ENCODE measurements at places on chromosomes 12 and 14.

- DNase-seq: no peak
Observed at GRCh38 chr12:120662879-120663278, 22.5 kb downstream of the CABP1 start.

DNA sequence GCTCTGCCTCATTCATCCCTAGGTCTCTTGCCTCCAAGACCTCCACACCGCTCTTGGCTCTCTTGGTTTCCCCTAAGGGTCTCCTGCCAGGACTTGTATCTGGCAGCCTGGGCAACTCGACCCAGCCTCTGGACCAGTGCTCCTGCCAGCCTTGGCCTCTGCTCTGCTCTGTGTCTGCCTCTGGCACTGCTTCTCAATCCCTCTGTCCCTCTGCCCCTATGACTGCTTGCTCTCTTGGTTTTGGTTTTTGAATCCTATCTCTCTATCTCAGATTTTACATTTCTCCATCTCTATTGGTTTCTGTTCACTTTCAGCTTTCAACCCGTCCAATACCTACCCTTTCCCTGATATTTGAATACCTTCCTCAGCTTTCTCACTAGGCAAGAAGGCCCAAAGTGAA, 6.3 kb downstream of the ITGA5 start:
- no peak for DNase-seq

- DNase-seq: no peak
Observed at GRCh38 chr12:6942331-6942665, 1.3 kb upstream of the RNU7-1 start.

- no peak for DNase-seq
Observed at GRCh38 chr12:8876887-8877286, 37.4 kb upstream of the PHC1 start.

GRCh38 chr12:117622087-117622486, 260.7 kb upstream of the NOS1 start:
- no peak for DNase-seq

GRCh38 chr14:59919570-59920377, at the start of gene LRRC9:
LRRC9 (plus strand) TSS chr14:59920144.
- DNase-seq: no peak

DNA sequence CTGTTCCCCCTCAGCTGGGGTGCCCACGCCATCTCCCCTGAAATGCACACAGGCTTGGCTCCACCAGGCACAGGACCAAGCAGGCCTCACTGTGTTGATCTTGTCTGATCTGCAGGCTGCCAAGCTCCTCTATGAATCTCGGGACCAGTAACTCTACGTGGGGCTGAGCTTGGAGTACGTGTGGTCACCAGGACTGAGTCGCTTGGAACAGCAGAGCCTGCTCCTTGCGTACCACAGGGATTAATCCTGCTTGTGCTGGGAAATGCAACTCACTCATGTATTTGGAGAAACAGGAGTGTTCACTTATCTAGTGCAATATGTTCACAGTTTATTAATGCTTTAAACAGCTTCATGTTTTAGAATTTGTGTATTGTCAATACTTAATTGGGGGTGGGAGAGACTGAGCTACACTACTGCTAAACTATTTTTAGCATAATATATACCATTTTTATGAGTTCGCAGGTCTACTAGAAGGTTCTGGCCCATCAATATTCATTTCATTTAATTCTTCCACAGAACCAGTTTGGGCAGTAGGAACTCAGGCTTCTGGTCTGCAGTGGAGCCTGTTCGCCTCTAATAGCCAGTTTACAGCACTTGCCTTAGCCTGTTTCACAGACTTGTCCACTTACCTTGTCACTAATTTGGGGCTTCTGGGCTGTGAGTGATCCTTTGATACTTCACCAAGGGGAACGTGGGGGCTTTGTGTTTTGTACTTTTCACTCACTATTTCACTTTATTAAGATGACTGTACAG, 17.4 kb downstream of the ZFYVE21 start:
- no peak for DNase-seq

DNA sequence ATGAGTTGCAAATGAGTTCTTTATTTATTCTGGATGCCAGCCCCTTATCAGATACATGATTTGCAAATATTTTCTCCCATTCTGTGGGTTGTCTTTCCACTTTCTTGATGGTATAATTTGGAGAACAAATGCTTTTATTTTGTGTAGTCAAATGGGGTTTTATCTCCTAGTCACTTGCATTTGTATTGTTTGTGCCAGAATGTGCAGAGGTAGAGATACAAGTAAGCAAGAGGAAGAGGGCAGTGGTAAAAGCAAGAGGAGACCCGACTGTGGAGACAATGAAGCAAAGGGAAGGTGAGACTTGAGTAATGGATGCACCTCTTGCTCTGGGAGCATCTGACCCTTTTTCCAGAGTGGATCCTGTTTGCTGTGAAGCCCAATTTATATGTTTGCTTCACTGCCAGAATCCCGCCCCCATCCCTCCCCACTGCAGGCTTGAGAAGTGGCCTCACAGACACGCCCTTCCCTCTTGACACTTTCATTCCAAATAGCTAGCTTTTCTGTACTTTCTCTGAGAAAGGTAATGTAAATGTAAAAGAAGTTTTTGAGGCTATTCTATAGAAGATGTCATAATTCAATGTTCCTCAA, 786 bp upstream of the PFKM start:
- no peak for DNase-seq

GRCh38 chr12:67968321-67968720, 20.9 kb upstream of the IFNG-AS1 start:
- DNase-seq: no peak

- no peak for DNase-seq
Observed at GRCh38 chr14:103679351-103679750, 35.9 kb downstream of the XRCC3 start.

DNA sequence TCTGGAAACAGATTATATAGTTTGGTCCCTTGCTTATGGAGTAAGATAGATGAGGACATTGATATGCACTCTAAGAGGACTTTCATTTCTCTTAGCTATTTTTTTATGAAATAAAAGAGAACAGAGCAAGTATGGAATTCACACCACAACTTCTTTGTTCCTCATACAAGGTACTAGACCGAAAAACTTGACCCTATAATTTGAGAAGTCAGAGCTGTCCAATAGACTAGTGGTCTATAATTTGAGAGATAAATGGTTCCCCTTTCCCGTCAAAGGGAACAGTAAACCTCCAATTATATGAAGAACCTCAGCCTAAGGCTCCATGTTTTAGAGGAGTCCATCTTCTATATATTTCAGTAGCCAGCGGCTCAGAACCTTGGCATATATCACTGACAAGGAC, 58.5 kb upstream of the HIF1A start:
- no peak for DNase-seq

- DNase-seq: no peak
Observed at GRCh38 chr12:16523951-16524331, 82.0 kb downstream of the LMO3 start.

- no peak for DNase-seq
Observed at GRCh38 chr14:54566410-54567223, at the start of gene SAMD4A. SAMD4A (plus strand) TSS chr14:54567128; CDS start chr14:54567917, 789 bp downstream.

GRCh38 chr12:116708826-116709756, 28.8 kb downstream of the SPRING1 start:
- DNase-seq: no peak

GRCh38 chr12:45878630-45879255, 111.6 kb downstream of the SCAF11 start:
- no peak for DNase-seq

GRCh38 chr12:113088971-113089756, 32.6 kb downstream of the DTX1 start:
- DNase-seq: no peak

- DNase-seq: no peak
Observed at GRCh38 chr12:52359621-52360061, 7.6 kb downstream of the KRT85 start.

DNA sequence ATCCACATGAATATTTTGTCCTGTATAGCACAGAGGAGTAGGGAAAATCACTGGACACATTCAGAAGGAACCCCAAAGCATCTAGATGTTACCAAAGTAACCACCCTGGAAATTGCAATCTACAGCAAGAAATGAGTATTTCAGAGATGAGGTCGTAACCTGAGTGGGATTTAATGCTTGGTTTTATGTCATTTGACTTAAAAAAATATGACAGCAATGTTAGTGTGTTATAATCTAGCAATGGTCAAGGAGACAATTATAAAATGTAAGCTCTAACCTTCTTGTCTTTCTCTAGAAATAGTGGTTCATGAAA, 256.6 kb downstream of the NAV3 start:
- no peak for DNase-seq

DNA sequence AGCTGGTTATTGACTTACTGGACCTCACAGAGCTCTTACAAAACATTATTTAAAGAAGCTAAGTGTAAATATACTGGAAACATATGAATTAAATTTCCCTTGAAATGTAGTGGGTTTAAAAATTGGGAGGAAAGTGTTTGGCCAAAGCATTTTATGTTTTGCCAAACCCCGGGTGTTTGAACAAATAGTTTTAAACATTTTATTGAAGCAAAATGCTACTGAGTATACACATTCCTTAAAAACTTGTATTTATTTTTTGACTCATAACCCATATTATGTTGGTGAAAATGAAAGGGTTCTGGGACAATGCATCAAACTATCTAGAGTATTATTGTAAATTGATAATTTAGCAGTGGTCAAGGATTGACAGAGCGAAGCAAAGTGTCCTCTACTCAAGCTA, 1048.5 kb downstream of the SLC6A15 start:
- DNase-seq: no peak

GRCh38 chr12:3157581-3158323, 80.6 kb downstream of the TSPAN9 start:
- no peak for DNase-seq

GRCh38 chr12:27711317-27711682, 668 bp downstream of the MRPS35 start:
- DNase-seq: no peak

DNA sequence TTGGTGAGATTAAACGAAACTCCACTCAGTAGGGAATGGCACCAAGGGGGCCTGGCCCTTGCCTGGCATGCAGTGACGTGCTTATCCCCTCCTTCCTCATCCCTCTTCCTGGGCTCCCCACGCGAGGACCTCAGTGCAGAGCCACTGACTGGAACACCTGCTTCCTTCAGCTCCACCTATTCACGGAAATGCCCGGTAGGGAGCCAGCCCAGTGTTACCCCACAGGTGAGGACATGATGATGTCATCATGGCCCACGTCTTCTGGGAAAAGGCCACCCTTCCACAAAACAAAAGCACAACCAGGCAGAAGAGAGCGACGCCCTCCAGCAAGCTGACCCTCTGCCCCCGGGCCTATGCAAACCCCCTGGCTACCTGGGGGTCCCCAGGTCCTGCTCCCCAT, 42.1 kb downstream of the CCDC85C start:
- no peak for DNase-seq

- DNase-seq: no peak
Observed at GRCh38 chr12:32435921-32436705, 36.8 kb downstream of the FGD4 start.
